LHCN-M2 (cell line): ENCODE measurements at places on chromosomes 7 and 10. TPM values are rescaled to one million over a fixed set of nuclear protein-coding genes. Genes with fewer than 3 reads are reported as not detected.

The LDB3 gene
- total RNA-seq: 0.06 TPM in 1 of 2 replicates, not detected in the other

The CADPS2 gene
- 0.13 and 0.23 TPM in 2 replicates for total RNA-seq

The CCL26 gene
- total RNA-seq: 3.9 TPM in 1 of 2 replicates, not detected in the other

The LRGUK gene
- total RNA-seq: 0.23 and 0.83 TPM in 2 replicates

The HACD1 gene
- total RNA-seq: 39.8 and 44.3 TPM in 2 replicates

The SORBS1 gene
- 3.7 and 6.5 TPM in 2 replicates for total RNA-seq

The TDRD1 gene
- total RNA-seq: 0.06 TPM in 1 of 2 replicates, not detected in the other

The SIRT1 gene
- total RNA-seq: 14.7 and 17.8 TPM in 2 replicates

The LIPJ gene
- total RNA-seq: not detected in 2 replicates

The CLRN3 gene
- not detected in 2 replicates for total RNA-seq

The SEMA3C gene
- total RNA-seq: 104 and 136 TPM in 2 replicates

The AGMO gene
- total RNA-seq: 0.06 TPM in 1 of 2 replicates, not detected in the other

The CUL2 gene
- total RNA-seq: 38.9 and 39.1 TPM in 2 replicates

The COL28A1 gene
- total RNA-seq: 2.6 and 4.4 TPM in 2 replicates

The COX19 gene
- total RNA-seq: 6.5 TPM in 2 replicates

The TMEM184A gene
- 0.06 and 0.11 TPM in 2 replicates for total RNA-seq

The GSTO2 gene
- 0.38 and 0.46 TPM in 2 replicates for total RNA-seq

The GIMAP1 gene
- total RNA-seq: not detected in 2 replicates

The ARMH3 gene
- total RNA-seq: 6.9 and 8.1 TPM in 2 replicates

The MYL10 gene
- total RNA-seq: 0.34 TPM in 1 of 2 replicates, not detected in the other

The LRRC18 gene
- total RNA-seq: not detected in 2 replicates

The AGR3 gene
- not detected in 2 replicates for total RNA-seq
